ELR (cell line): ENCODE measurements at places on chromosomes 1 and 21.
A peak's percentile ranks its signal among the peaks of the same experiment; 100 is the strongest.

- DNase-seq, result no peak
Observed at GRCh38 chr1:36885540-36886357, 148.6 kb downstream of the GRIK3 start.

DNA sequence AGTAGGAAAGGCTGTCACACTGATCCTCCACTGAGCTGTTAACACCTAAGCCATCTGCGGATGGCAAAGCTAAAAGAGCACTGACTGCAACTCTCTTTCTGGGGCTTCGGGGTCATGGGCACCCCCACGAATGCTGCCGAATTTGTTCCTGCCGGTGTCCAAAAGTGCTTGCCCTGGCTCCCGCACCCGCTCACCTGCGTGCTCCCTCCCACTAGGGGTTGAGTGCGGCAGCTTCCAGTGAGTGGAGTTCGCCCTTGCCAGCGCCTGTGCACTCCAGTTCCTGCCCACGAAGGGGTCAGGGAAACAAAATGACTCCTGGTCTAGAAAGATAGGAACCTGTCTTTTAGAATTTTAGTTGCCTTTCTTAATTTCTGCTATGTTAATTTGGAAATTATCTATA is 78.7 kb downstream of the IFI44 start:
- DNase-seq, result no peak

DNA sequence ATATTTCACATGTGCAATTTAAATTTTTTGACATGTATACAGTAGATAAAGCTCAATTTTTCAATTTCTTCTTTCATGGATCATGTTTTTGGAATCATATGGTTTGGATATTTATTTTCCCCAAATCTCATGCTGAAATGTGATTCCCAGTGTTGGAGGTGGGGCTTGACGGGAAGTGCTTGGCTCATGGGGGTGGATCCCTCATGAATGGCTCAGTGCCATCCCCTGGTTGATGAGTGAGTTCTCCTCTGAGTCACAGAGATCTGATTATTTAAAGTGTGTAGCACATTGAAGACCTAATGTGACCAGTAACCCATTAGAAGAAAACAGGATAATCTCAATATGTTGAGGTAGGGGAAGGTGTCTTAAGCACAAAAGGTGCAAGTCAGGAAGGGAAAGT is 9.1 kb upstream of the IFI16 start:
- DNase-seq, result peak; percentile 93

- no peak for DNase-seq
Observed at GRCh38 chr1:226686440-226687425, 52.3 kb downstream of the ITPKB start.

DNA sequence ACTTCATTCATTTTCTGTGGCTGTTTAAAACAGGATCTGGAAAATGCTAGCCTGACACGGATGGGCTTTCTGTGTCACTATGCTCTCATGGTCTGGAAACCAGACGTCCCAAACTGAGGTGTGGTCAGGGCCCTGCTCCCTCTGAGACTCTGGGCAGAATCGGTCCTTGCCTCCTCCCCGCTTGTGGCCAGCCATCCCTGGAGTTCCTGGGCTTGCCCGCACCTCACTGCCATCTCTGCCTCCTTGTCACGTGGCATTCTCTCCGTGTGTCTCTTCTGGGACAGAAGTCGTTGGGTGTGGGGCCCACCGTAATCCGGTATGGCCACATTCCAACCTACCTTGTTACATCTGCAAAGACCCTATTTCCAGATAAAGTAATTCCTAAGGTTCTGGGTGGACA is 10.1 kb upstream of the ACTRT2 start:
- no peak for DNase-seq

DNA sequence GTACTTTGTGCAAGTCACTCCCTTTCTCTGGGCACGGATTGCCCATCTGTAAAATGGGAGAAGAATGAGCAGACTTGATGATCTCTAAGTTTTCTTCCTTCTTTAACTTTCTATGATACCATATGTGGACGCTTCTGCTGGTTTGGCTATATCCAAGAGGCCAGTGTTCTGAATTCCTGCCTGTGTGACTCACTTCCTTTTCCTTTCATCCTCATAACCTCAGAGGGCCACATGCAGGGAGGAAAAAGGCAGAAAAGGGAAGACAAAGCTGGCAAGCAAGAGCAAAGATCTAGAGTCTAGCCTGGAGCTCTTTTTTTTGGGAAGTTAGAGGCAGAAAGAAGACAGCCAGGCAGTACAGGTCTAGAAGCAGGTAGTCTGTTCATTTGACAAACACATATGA is 151.2 kb downstream of the OMA1 start:
- DNase-seq, result peak; percentile 95

DNA sequence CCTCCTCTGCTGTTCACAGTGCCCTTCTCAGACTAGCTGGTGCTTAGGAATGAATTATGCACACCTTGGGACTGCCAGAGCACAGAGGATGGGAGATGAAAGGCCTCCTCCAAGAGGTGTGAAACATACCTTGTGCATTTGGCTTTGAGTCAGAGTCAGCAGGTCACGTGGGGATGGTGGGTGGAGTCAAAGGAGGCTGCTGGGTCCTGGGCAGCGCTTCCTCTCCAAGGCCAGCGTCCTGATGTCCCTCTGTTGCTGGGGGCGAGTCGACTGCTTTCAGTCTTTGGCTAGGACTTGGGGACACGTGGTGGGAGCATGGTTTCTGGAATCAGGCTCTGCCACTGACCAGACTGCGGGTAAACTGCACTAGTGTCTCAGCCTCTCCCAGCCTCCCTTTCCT is 91.2 kb downstream of the AJAP1 start:
- no peak for DNase-seq

- DNase-seq, result peak; percentile 68
Observed at GRCh38 chr1:172742599-172743500, 83.9 kb downstream of the FASLG start.

DNA sequence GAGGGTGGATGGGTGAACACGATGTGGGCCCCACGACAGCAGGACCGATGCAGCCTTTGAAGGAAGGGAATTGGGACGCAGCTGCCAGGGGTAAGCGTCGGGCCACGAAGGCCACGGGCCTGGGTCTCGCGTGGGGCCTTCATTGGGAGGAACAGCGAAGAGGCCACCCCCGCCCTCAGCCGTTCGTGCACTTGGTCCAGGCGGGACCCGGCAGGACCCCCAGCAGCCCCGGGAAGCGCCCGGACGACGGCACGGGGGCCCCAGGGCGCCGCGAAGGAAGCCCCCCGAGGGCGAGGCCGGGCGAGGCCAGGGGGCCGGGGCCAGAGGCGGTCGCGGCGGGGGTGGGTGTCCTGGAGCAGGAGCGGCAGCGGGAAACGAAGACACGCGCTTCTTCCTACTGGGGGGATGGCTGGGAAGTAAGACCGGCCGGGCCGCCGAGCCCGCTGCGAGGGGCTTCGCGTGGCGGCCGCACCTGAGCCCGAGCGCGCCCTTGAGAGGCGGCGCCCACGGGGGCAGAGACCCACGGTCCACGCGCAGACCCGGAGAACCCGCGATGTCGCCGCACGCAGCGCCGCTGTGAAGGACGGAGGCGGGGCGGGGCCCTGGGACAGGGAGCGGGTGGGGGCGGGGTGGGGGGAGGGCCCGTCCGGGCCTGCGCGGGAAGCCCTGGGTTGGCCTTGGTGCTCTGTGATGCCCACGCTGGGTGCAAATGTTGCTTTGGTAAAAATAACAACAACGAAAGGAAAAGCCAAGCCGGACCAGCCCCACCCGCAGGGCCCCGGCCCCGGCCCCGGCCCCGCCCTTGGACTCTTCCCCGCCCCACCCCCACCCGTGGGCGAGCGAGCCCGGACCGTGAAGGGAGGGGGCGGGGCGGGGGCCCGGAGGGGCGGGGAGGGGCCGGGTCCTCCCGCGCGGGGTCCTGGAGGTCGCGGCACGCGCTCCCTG is 56.0 kb upstream of the ADARB1 start:
- DNase-seq, result peak; percentile 37

GRCh38 chr1:172179918-172180317 is 240.6 kb upstream of the C1orf105 start:
- DNase-seq, result no peak

DNA sequence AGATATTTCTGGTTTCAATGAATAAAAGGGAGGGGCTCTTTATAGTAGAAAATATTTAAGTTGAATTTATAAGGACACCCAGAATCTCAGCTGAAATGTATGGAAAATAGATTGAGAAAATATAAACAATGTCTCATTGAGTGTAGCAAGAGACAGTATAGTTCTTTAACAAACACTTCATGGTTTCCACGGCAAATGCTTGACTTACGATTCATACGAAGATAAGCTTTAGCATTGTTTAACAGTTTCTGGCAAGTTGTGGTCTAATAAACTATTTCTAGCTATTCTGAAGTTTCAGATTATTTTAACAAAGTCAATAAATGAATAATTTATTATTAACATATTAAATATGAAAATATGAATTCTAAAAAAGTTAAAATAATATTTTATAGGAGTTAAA is 1419.4 kb downstream of the KCNT2 start:
- DNase-seq, result peak; percentile 50

GRCh38 chr1:223750730-223751570 is 38.6 kb downstream of the CAPN2 start:
- DNase-seq, result no peak

DNA sequence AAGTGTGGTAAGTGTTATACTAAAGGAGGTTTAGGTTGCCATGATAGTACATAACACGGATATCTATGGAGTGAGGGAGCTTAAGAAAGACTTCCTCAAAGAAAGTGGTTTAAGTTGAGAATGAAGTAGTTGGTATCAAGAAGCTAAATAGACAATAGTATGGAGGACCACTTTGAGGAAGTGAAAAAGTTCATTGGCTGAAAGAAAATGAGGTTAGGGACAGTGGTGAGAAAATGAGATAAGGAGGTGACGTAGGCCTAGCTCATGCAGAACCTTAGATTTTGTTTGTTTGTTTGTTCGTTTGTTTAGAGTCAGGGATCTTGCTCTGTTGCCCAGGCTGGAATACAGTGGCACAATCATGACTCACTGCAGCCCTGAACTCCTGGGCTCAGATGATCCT is 72.2 kb upstream of the PPIH start:
- DNase-seq, result no peak

DNA sequence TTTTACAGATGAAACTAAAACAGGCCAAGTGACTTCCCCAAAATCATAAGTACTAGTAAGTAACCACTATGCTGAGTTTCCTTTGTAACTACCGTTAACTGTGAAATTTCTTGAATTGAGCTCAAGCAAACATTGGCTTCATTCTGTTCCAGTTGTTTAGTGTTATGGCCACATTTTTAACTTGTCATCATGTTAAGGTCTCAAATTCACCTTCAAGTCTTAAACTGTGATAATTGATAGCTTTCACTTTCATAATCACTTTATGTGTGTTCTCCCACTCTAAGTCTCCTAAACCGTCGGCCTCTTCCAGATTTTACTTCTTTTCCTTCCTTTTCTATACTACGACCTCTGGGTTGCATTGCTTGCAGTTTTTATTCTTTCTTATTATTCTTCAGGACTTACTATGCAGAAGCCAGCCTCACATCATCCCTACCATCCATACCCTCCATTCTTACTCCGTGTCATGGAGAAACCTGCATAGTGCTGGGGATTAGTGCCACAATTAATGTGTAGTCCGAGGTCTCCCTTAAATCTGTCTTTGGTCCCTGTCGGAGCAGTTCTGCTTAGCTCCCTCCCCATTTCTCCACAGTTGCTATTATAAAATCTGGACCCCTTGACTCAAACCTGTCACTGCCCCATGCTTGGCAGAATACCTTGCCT is 5.8 kb downstream of the KIF1B start:
- DNase-seq, result no peak

GRCh38 chr1:157356601-157357000 is 195.7 kb downstream of the FCRL5 start:
- DNase-seq, result no peak

DNA sequence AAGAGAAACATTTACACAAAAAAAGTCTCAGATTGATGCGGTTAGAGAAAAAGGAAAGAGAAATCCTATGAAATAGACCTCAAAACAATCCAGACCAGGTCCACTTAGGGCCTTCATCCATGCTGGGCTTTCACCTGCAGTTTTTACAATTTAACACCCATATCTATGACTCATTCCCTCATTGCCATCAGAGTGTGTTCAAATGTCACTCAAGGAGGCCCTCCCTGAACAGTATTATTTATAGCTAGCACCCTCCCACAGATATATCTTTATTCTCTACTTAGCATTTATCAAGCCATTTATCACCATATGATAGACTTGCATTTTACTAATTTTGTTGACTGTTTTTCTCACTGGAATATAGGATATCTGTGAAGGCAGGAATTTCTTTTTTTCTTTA is 824 bp upstream of the KRTAP21-3 start:
- DNase-seq, result no peak

DNA sequence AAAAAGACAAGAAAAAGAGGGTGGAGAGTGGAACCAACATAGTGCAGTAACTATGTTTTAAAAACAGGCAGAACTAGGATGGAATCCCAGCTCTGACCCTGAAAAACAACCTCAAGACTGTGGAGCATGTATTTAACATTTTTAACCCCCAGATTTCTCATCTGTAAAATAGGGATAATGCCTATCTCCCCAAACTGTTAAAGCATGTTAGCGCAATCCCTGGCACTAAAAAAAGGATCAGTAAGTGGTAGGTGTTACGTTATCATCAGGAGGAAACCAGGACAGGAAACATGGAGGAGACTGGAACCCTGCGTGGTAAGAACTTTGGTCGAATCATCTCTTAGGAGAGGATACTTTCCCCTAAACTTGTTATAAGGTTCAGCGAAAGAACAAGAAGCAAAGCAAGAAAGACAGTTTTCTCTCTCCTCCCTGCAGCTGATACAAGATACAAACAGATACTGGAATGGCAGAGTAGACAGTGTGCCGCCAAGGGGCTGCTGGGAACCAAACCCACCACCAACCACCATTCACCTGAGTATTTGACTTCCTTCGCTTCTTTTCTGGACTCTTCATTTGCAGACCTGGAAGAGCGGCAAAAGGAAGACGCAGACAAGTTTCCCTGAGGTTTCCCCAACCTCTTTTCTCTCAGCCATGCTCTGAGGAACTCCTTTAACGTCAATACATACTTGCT is 991 bp downstream of the PYGO2 start:
- no peak for DNase-seq
